Activated CD4-positive, alpha-beta T cell treated with anti-CD3 and anti-CD28 coated beads, Interleukin-2, amount 10 ng/mL, durations not matched to agents 24 days and 14 days (primary cell): ENCODE measurements at places on chromosomes 3 and 15.
A peak's percentile ranks its signal among the peaks of the same experiment; 100 is the strongest.

- no peak overlapping the region for H3K4me3 ChIP-seq
- no peaks in the 10 kb centered on the region for H3K4me1 ChIP-seq
- no peak for DNase-seq
Observed at GRCh38 chr3:12588039-12589009, 31.4 kb downstream of the MKRN2 start.

DNA sequence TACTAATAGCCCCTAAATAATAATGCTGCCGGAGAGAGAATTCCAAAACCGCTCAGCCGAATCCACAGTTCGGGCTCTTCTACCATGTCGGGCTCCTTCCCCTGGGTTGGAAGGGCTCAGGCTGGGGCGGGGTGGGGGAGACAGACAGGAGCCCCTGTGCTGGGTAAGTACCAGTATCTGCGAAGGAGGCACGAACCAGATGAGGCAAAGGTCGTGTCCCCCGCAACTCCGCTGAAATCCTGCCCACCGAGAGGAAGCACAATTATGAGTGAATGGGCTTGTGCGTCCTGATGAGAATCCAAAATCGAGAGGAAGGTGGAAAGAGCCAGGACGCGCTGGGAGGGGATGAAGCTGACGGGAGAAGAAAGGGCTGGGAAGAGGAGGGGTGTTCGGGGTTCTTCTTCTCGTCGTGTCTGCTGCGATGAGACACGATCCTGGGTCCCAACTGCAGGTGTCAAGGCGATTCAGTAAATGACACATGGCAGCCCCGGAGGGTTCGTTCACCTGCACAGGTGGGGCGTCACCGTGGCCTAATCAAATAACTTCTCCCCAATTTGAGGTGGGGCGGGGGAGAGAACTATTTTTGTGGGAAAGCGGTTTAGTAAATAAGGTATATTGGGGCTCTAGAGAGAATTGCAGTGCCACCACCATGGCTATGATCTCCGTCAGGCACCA lies 707 bp upstream of the FAM81A start:
- no peaks in the 10 kb centered on the region for H3K36me3 ChIP-seq
- no peak for DNase-seq
- peaks cover 11% of the 10 kb centered on the region for H3K4me1 ChIP-seq
- H3K27me3 ChIP-seq = peaks cover 75% of the 10 kb centered on the region

GRCh38 chr15:81725590-81725989 lies 320.2 kb downstream of the MEX3B start:
- H3K4me3 ChIP-seq = no peak overlapping the region
- DNase-seq = no peak
- H3K27ac ChIP-seq = no peak overlapping the region
- no peaks in the 10 kb centered on the region for H3K36me3 ChIP-seq
- no peaks in the 10 kb centered on the region for H3K27me3 ChIP-seq

DNA sequence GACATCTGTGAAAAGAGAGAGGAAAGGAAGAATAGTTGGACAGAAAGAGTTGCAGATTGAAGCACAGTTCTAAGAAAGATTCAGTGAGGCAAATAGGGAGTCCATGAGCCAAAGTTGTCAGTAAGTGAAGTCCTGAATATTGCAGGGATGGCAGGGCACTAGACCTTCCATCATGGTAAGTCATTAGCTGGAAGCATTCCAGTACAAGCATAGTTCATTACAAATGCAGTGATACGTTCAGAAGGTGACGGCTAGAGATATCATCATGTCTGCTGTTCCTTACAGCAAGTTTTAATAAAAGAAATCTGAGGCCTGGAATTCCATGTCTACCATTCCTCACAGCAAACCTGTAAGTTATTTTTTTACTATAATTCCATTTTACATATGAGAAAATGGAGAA lies 720.1 kb downstream of the GBE1 start:
- no peak overlapping the region for H3K4me3 ChIP-seq
- H3K27me3 ChIP-seq = no peaks in the 10 kb centered on the region
- DNase-seq = no peak
- H3K4me1 ChIP-seq = no peaks in the 10 kb centered on the region

DNA sequence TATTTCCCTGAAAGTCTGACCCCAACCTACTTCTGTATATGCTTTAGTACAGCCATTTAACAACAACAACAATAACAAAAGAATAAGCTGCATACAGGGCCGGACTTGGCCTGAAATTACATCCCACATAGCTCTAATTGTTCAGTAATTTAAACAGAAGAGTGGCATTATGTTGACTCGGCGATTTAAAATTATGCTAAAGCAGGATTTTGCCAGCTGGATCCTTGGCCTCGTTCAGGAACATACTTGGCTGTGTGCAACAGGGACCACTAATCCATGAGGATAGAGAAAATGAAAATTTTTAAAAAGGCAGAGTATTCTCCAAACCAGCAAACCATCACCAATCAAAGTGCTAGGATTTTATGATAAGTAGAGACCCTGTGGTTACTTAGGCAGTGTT lies 433.1 kb upstream of the RBMS3 start:
- no peak overlapping the region for H3K4me3 ChIP-seq
- no peak overlapping the region for H3K27ac ChIP-seq
- no peaks in the 10 kb centered on the region for H3K27me3 ChIP-seq
- H3K36me3 ChIP-seq = no peaks in the 10 kb centered on the region
- no peaks in the 10 kb centered on the region for H3K4me1 ChIP-seq
- DNase-seq = no peak

GRCh38 chr3:13544293-13544831 lies 4.6 kb upstream of the FBLN2 start:
- peak; percentile 88 for DNase-seq
- peak overlapping the region; percentile 9 for H3K4me3 ChIP-seq
- H3K27me3 ChIP-seq = peaks cover 39% of the 10 kb centered on the region
- H3K4me1 ChIP-seq = peaks cover 21% of the 10 kb centered on the region
- H3K27ac ChIP-seq = peak overlapping the region; percentile 3
- no peaks in the 10 kb centered on the region for H3K36me3 ChIP-seq

DNA sequence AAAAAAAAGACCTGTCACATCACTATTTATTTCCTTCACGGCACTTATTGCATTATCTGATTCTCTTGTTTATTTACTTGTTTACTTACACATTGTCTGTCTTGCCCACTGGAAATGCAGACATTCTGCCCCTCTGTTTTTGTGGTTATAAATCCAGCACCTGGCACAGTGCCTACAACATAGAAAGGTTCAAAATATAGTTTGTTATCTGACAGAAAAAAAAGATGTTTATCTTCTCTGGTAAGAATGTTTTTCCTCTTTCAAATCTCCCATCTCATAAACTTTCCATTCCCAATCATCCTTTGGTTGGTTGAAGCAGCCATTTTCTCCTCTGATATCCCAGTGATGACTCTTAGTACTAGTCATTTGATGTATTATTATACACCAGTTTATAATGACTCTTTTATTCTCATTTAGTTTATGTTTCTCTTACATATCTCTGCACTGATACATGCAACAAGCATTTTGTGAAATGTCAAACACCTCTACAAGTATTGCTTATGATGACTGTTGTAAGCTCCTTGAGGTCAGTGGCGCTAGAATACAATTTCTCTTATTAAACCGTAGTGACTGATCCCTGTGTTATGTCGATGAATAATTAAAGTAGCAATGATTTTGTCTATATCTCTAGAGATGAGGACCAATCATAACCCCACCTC lies 398.4 kb upstream of the TBL1XR1 start:
- no peak overlapping the region for H3K4me3 ChIP-seq
- no peak overlapping the region for H3K27ac ChIP-seq
- DNase-seq = no peak
- peaks cover 2% of the 10 kb centered on the region for H3K36me3 ChIP-seq
- no peaks in the 10 kb centered on the region for H3K27me3 ChIP-seq

DNA sequence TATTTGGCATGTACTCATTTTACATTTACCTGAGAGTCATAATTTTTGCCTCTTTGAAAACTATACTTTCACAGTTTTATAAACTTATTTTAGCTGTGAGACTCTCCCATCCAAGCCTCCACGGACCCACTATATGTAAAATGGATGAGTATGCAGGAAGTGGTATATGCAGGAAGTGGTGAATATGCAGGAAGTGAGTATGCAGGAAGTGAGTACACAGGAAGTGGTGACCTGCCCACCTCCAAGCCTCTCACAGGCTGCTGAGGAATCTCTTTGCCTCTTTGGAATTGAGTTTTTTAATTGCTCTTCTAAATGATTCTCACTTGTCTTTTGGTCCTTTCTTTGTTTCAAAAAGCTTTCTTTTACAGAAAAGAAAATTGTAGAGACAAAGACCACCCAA lies 85.2 kb downstream of the KBTBD8 start:
- peaks cover 17% of the 10 kb centered on the region for H3K4me1 ChIP-seq
- no peaks in the 10 kb centered on the region for H3K27me3 ChIP-seq
- H3K27ac ChIP-seq = peak overlapping the region; percentile 61
- DNase-seq = peak; percentile 81

- no peak overlapping the region for H3K27ac ChIP-seq
- no peaks in the 10 kb centered on the region for H3K27me3 ChIP-seq
- no peaks in the 10 kb centered on the region for H3K4me1 ChIP-seq
- DNase-seq = no peak
- H3K36me3 ChIP-seq = no peaks in the 10 kb centered on the region
Observed at GRCh38 chr3:147838652-147839051, 429.5 kb downstream of the ZIC1 start.

DNA sequence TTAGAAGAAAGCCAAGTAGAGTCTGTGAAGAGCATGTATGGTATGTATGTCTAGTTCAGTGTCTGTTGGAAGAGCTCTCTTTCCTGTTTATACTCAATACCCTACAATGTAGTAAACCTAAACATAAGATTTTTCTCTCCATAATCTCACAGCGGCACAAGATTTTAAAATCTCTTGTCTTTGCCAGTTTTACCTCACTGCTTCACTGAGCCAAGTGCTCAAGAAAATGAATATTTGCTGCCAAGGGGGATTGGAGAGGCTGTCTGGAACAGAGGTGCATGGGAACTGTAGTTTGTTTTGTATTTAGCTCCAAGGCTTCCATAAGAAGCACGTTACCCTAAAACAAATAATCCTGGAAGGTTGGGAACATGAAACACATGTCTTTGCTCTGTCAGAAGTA lies 49.5 kb upstream of the FHIT start:
- no peak for DNase-seq
- H3K36me3 ChIP-seq = no peaks in the 10 kb centered on the region
- no peak overlapping the region for H3K4me3 ChIP-seq
- no peaks in the 10 kb centered on the region for H3K27me3 ChIP-seq

GRCh38 chr15:53530761-53531160 lies 228.7 kb downstream of the WDR72 start:
- no peaks in the 10 kb centered on the region for H3K27me3 ChIP-seq
- no peaks in the 10 kb centered on the region for H3K36me3 ChIP-seq
- no peak overlapping the region for H3K27ac ChIP-seq
- no peak overlapping the region for H3K4me3 ChIP-seq
- DNase-seq = no peak
- no peaks in the 10 kb centered on the region for H3K4me1 ChIP-seq

- H3K27ac ChIP-seq = no peak overlapping the region
- no peak overlapping the region for H3K4me3 ChIP-seq
- no peaks in the 10 kb centered on the region for H3K36me3 ChIP-seq
- no peaks in the 10 kb centered on the region for H3K27me3 ChIP-seq
- DNase-seq = no peak
Observed at GRCh38 chr15:47523681-47524475, 193.4 kb upstream of the SEMA6D start.

- no peak overlapping the region for H3K27ac ChIP-seq
- H3K36me3 ChIP-seq = no peaks in the 10 kb centered on the region
- no peak for DNase-seq
- H3K4me1 ChIP-seq = no peaks in the 10 kb centered on the region
Observed at GRCh38 chr3:43872301-43872700, 181.6 kb downstream of the ABHD5 start.

DNA sequence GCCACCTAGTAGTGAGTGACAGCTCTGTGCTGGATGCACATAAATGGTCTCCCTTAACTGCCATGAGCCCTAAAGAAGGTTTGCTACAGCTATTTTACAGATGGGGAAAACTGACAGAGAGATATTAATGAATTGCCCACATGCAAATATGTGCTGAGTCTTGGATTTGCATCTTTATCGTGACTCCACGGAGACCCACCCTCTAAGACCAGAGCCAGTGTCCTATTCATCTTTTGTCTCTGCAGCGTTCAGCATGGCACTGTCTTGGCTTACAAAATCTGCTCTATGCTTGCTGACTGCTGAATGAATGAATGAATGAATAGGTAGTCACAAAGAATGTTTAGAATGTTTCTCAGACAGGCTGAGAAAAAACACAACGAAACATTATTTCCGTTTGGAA lies 48.3 kb downstream of the BTD start:
- DNase-seq = no peak
- H3K4me1 ChIP-seq = peaks cover 38% of the 10 kb centered on the region
- H3K27me3 ChIP-seq = peaks cover 22% of the 10 kb centered on the region
- no peak overlapping the region for H3K27ac ChIP-seq

DNA sequence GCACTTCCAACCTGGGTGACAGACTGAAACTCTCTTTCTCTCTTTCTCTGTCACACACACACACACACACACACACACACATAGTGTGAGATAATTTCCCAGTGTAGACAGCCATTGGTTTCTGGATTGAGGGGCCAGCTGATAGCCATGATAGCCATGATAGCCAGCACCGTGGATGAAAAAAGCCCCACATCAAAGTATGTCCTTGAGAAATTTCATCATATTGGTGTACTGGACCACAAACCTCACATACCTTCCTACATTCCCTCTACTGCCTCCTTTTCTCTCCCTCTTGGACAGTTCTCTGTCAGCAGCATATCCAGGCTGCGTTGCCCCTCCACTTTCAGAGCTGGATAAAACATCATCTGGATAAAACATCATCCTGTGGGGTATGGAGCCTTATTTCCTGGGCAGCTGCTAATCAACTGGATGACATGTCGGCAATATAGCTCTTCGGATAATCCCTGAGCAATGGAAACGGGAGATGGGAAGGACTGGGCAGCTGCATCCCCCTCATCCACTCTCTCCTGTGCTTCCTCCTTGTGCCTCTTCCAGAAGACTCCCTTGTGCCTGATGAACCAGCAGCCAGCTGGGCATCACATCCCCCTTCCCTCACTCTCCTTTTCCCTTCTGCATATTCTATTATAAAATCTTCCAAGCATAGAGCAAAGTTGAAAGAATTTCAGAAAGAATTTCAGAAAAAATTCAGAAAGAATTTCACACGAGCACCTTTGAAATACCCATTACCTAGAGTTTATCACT lies 39.3 kb downstream of the GRK7 start:
- DNase-seq = no peak
- H3K4me1 ChIP-seq = peaks cover 9% of the 10 kb centered on the region
- peaks cover 4% of the 10 kb centered on the region for H3K27me3 ChIP-seq
- no peaks in the 10 kb centered on the region for H3K36me3 ChIP-seq
- H3K27ac ChIP-seq = no peak overlapping the region
